ENCODE measurements at places on chromosomes 5 and 9. TPM values are rescaled to one million over a fixed set of nuclear protein-coding genes. Genes with fewer than 3 reads are reported as not detected.

Gene MPDZ
- 10.6 TPM for total RNA-seq

Gene ORM2
- not detected for total RNA-seq

Gene PCDHB15
- not detected for total RNA-seq

Gene BTNL8
- total RNA-seq: not detected

Gene HTR1A
- not detected for total RNA-seq

Measured in A549 treated with ZK216348 at 1 μM for 4 hours (cell line).